Stimulated activated CD8-positive, alpha-beta memory T cell treated with anti-CD3 and anti-CD28 coated beads, Interleukin-7, amount 100 ng/mL, for 24 hours (primary cell): ENCODE measurements at places on chromosomes 1 and 21.

DNA sequence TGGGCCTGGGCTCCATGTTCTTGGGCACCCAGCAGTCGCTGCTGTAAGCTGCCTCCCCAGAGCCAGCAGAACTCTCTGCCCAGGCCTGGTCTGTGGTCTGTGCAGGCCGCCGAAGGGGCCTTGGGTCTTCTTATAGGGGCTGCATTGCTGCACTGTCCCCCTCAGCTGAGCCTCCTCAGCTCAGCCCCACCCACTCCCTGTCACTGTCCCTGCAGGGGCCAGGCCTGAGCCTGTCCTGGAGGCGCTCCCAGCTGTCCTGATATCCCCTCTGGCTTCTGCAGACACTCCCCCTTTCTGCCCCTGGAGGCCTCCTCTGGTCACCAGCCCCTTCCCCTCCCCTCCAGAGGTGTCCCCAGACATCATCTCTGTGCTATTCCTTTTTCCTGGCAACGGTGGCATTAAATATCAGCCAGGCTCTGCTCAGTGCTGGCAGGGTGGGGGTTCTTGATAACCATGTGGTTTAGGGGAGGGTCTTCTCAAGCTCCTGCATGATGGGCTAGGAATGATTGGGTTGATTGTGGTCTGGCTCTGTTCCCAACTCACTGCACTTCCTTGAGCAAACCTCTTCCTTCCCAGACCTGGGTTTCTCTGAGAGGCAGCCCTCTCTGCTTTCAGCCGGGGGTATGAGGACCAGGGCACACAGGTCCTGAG lies 3.7 kb upstream of the FOXO6 start:
- no peak for DNase-seq

DNA sequence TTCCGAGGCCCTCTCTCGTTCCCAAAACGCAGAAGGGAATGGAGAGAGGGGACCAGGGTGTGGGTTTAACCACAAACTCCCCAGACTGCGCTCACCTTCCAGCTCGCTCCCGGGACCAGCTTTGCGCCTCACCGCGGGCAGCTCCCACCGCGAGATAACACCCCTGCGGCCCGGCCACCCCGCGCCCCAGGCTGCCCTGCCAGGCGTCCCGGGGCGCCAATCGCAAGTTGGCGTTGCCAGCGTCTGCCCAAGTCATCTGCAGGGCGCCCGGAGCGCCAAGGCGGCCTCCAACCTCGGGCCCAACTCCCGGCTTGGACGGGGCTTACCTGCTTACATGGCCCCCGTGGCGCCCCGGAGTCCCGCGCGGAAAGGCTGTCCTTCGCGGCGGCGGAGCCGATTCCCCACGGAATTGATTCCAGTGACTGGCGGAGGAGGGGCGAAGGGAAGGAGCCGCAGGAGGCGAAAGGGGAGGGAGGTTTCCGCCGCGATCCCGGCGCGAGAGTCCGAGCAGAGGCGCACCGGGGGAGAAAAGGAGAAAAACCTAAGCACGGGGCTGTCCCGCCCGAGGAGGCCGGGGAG lies 456 bp downstream of the PTPN14 start:
- DNase-seq, result no peak

DNA sequence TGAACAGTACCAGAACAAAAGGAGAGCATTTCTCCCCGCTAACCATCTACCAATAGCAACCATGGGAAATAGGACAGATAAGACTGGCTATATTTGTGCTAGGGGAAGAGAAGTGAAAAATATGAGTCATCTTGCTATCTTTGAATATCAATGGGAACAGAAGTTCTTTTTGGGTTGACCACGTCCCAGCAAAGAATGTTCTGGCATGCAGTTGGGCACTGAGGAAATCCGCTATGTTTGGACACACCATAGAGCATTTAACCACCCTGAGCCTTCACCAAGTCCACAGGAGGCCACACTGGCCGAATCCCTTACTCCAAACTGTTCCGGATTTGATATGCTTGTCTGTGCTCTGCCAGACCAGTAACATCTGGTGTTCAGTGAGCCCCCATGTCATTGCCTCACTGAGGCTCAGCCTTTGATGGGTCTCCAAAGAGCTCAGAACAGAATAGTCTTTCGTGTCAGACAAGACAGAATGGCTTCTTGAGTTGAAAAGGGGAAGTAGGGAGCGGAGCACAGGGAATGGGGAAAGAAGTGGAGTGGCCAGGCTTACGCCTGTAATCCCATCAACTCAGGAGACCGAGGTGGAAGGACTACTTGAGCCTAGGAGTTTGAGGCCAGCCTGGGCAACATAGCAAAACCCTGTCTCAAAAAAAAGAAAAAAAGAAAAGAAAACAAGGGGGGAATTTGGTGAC lies 81.4 kb downstream of the SMYD2 start:
- no peak for DNase-seq

DNA sequence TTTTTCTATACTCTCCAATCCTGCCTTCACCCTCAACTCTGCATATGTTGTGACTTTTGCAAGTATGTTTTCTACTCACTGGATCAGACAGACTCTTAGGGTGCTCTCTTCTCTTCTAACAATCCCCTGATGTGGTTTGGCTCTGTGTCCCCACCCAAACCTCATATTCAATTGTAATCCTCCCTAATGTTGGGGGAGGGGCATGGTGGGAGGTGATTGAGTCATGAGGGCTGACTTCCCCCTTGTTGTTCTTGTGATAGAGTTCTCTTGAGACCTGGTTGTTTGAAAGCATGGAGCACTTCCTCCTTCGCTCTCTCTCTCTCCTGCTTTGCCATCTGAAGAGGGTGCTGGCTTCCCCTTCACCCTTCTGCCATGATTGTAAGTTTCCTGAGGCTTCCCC lies 148.9 kb upstream of the IGSF21 start:
- DNase-seq, result no peak

GRCh38 chr1:3186526-3186921 lies 117.5 kb downstream of the PRDM16 start:
- no peak for DNase-seq

- DNase-seq, result no peak
These were observed 2.7 kb upstream of the CAPN2 start for GRCh38 chr1:223709598-223709997.

- DNase-seq, result no peak
These were observed 34.0 kb downstream of the OPRD1 start for GRCh38 chr1:28845786-28846543.

DNA sequence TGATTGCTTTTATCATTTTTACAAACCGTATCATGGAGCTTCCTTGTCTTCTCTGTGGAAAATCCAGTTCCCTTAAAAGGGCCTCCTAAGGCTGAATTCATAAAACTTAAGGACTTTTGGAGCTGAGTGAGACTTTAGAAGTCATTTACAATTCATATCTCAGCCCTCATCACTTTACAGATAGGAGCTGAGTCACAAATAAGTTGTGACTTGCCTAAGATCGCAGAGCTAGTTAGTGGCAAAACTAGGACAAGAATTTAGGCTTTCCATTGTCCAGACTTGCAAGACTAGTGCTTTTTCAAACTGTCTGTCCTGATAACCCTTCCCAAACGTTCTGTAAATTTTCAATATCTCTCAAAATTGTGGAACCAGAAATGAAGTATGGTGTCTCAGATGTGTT lies 37.3 kb downstream of the C1orf21 start:
- DNase-seq, result no peak

DNA sequence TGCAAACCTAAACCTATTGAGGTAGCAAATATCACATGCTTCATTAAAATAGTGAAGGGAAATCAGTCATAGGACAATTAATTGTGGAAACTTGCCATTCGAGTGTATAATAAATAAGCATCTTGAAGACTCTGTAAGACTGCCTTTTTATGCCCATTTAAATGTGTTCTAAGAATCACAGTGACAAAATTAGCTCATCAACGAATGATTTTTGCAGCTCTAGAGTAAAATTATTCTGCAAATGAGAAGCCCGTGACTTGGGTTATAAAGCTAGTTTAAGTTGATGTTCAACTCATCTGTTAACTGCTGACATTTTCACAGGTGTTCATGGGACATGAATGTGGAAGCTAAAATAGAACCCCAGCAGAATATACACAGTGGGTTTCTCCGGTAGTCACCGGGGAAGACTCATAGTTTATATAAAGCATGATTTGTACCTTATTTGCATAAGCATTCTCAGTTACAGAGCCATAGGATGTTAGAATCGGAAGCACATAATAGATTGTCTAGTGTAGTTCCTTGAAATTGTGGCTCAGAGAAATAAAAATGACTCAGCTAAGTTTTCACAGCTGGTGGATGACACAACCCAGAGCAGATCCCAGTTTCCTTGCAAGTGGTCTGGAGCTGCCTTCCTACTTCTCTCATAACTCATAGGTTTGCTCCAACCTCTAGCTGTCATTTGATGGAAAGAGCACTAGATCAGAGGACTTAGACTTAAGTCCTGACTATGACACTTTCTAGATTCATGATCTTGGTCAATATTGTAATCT lies 107.3 kb downstream of the UCHL5 start:
- DNase-seq, result no peak

DNA sequence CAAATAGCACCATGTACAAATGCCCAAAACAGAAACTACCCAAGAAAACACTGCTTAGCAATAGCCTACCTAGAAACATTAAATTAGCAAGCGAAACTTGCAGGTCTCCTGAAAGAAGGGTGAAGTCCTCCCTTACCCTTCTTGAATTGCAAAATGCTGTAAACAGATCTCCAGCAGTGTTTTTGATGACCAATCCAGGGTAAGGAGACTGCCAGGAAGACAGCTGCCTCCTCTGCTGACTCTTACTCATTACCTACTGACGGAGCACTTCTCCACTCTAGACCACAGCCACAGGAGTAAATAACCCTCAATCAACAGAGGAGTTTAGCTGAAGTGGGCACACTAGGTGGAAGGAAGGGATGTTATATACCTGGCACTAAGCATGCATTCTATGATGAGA lies 32.2 kb upstream of the GADD45A start:
- no peak for DNase-seq

GRCh38 chr1:151799179-151800022 lies 5.8 kb downstream of the LINGO4 start:
- DNase-seq, result no peak

DNA sequence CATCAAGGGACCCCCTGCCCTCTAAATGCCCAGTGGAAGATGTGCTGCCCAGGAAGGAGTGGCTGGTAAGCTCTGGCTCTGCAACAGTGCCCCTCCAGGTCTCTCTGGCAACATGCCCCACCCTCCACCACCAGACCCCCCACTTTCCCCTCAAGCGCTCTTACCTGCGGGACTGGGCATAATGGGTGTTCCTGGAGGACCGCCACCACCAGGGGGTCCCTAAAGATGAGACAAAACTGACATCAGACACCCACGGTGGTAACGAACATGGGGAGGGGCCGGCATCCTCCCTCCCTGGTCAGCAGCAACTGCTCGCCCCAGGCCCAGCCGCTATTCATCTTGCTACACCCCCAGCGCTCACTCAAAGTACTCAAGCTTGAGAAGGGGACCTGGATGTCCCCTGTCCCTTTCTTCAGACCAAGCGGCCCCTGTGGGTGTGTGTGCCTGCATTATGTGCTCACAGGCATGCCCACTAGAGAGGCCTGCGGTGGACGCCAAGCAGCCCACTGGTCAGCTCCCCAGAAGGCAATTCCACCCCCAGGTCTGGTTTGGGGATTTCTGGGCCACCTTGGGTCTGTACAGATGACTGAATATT lies 40.9 kb downstream of the MRPL37 start:
- DNase-seq, result no peak

DNA sequence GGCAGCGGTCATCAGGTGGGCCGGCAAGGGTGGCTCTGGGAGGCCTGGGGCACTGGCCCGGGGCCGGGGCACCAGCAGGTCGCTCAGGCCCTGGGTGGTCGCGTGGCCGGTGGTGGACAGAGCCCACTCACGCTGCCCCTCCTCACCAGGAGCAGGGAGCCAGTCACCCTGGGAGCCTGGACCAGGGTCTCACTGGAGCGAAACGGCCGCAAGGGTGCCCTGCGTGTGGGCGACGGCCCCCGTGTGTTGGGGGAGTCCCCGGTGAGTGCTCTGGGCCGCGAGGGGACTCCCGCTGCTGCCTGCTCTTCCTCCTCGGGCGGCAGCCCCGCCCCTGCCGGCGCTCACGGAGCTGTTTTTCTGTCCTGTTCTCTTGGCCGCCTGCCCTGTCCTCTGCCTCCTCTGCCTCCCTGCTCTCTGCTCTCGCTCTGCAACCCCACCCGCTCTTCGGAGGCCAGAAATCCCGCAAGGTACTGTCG lies 23.5 kb downstream of the RNF223 start:
- DNase-seq, result no peak
